ENCODE measurements at places on chromosomes 16 and 17.

- DNase-seq = no peak
These were observed 15.9 kb downstream of the POLR3K start for GRCh38 chr16:37511-37910.

GRCh38 chr17:32485261-32486110 is 1.3 kb upstream of the CDK5R1 start:
- DNase-seq = no peak

GRCh38 chr17:16247586-16247984 is 30.6 kb downstream of the PIGL start:
- DNase-seq = no peak

DNA sequence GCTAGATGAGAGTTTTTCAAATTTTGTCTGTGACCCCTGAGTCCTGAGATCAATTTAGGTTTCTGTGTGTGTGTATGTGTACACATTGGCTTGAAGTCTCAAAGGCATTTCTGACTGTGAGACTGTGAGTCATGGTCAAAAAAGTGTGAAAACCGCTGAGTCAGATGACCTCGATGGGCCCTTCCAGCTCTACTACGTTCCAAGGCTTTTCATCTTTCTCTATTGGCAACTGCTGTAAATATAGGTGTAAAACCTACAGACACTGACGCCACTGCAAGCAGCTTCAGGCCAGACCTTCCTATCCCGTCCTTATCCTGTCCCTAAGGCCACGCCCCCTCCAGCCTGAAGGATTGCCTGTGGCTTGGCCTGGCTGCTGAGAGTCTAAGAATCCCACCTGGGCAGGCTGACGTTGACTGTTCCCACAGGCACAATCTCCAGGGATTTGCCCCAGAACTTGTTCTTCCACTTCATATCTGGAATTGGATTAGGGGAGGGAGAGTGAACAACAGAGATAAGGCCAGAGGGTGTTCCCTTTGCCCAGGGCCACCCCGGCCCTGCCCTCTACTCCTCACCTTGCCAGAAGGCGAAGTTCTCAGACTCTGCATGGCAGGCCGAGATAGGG is 11.3 kb downstream of the OSBPL7 start:
- no peak for DNase-seq

DNA sequence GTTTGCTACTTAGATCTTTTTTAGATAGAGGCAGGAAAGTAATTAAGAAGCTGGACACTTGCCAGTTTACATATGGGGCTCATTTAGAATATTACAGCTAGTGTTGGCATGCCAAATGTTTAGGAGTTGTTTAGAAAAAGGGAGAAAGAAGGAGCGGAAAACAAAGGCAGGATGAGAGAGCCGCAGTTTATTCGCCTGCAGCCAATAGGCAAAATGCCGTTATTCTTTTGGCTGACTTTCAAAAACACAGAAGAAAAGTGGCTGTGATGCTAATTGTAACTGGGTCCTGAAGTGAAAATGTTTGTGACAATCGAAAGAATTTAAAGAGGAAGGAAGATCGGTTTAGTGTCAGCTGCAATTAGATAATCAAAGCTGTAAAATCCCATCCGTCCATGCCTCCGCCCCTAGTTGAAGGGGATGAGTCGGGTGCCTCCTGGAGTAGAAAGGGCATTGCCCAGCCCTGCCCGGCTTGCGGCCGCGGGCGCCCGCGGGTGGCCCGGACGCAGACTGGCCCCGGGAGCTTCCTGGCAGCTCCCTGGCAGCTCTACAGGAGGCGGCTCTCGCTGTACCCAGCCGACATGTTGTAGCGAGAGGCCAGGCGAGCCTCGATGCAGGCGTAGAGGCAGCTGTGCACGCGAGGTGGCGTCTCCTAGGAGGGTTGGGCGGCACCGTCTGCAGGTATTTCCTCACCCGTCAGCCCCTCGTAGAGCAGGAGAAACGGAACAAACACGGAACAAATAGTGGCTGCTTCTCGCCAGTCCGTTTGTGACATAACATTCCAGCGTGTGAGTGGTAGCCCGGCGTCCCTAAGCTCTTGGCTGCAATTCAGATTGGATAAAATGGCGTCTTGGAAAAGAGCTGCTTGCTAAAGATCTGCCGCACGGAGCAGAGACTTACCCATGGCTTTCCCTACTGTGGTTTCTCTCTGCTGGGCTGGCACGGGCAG is 82.2 kb downstream of the TNRC6C start:
- no peak for DNase-seq

GRCh38 chr17:57607553-57608120 is 137.5 kb downstream of the CCDC182 start:
- DNase-seq = no peak

GRCh38 chr16:57533431-57534336 is 2.7 kb downstream of the CCDC102A start:
- peak; percentile 87 for DNase-seq

DNA sequence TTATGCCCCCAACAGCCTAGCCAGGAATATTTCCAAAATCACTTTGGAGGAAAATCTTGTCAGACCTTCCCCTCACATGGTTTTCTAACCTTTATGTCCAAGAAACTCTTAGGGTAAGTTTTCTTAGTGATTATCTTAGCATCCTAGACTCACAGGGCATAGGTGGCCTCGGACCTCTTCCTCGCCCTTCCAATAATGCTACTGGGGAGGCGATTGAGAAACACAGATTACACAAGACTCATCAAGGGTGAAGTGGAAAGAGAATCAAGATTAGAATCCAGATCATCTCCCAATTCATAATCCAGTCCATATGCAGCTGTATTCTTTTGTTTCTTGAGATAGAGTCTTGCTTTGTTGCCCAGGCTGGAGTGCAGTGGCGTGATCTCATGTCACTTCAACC is 358.4 kb upstream of the CDH5 start:
- no peak for DNase-seq

GRCh38 chr17:7841396-7841914 is 7.4 kb downstream of the KDM6B start:
- no peak for DNase-seq

GRCh38 chr17:81436294-81436849 is 41.1 kb downstream of the BAHCC1 start:
- no peak for DNase-seq

DNA sequence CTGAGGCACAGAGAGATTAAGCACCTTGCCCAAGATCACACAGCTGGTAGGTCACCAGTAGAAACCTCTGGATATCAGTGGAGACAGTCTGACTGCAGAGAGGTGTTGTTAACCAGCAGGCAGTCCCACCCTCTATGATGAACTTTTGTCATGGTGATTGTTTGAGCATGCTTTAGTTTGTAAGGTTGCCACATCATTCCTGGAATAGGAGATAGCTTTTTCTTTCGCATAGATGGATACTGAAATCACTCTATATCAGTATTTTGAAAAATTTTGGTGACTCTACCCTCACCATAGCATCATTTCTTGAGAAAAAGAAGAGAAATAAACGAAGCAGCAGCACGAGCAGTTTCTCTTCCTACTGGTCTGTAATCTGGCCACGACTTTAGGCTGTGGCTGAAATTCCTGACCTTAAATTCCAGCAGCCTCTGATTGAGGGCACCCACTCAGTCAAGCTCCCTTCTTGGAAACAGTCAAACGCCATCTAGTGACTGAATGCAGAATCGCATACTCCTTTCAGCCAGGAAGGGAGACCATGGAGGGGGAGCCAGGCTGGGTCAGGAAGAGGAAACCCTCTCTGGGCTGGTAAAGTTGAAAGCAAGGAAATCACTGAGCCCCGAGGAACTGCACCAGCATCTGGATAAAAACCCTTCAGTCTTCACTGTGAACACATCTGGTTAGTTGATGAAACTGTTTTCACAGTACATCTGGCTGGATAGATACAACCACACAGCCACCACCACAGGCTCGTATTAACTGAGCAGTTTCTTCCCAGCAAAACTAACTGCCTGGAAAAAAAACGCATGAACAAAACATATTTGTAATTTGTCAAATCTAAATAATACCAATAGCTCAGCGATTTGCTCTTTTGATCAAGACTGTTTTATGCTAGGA is 108.5 kb upstream of the XYLT1 start:
- no peak for DNase-seq

- peak; percentile 64 for DNase-seq
These were observed 40.5 kb downstream of the DNAH9 start for GRCh38 chr17:11638700-11639265.

- DNase-seq = no peak
These were observed 21.0 kb upstream of the MTMR4 start for GRCh38 chr17:58535431-58535830.

DNA sequence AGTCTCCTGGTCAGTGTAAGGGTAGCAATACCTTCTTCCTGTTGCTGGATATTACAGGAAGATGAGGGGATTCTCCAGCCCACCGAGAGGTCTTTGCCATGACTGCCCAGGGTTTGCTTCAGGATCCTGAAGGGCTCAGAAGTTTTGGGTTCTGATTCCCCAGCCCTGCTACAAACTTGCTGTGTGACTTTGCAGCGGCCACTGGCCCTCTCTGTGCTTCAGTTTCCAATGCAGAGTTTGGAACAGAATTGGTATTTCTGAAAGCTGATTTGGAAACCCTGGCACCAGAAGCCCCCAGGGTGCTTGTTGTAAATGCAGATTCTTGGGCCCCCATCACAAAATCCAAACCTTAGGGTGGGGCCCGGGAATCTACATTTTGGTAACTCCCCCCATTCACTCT is 14.7 kb downstream of the KCNG4 start:
- no peak for DNase-seq

- DNase-seq = no peak
These were observed 201.6 kb downstream of the PRKCB start for GRCh38 chr16:24037335-24037734.

- no peak for DNase-seq
These were observed 12.5 kb downstream of the COTL1 start for GRCh38 chr16:84605339-84605848.

- no peak for DNase-seq
These were observed 193.4 kb upstream of the CDH11 start for GRCh38 chr16:65315081-65315780.

DNA sequence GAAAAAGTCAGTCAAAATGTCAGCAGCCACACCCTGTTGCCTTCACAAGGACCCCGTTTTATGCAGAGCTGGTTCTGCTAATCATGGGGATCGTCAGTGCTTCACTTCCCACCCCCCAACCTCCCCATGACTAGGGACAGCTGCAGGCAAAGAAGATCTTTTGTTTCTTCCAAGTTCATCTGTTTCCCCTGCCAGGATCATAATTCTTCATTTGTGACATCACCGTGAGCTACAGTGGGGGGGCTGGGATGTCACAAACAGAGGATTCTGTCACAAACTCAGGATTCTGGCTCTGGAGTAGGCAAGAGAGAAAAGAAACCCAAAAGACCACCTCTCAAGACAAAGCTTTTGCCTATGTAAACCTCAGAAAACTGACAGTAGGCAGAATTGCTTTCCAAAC is 24.7 kb downstream of the DNAJC7 start:
- DNase-seq = no peak

GRCh38 chr17:42702446-42702845 is 20.1 kb downstream of the CNTNAP1 start:
- DNase-seq = no peak

DNA sequence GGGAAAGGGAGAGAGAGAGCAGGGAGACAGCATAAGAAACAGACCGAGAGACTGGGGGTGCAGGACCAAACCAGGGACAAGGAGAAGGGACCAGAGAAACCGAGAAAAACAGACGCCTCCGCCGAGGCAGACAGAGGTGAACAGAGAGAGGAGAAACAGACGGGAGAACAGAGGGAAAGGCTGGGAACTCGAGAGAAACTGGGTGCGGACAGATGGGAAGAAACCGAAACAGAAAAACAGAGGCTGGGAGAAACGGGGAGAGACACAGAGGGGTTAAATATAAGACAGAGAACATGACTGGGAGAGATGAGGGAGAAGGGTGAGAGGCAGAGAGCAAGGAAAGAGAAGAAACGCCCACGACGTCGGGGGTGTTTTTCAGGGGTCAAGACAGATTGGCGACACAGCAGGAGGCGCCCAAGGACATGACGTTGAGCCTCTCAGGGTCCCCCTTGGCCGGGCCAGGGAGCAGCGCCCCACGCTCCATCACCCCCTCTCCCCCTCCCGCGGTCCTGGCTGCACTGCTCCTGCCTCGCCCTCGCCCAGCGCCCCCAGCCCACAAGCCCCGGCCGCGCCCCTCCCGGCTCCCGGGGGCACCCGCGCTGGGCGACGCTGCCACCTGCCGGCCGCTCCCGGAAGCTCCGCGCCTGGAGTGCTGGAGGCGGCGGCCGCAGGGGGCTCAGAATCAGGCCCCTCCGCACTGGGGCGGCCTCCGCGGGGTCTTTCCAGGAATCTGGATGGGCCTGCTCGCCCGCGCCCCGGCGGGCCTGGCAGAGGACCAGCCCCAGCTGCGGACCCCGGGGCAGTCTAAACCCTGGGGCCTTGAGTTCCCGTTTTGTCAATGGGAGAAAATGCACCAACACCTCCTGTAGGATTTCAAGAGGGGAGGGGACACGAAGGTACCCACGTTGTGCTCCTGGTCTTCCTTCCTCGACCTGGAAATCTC is 1.3 kb upstream of the TMEM92 start:
- no peak for DNase-seq

- DNase-seq = no peak
These were observed 125.3 kb downstream of the RBFOX3 start for GRCh38 chr17:79485419-79485985.

DNA sequence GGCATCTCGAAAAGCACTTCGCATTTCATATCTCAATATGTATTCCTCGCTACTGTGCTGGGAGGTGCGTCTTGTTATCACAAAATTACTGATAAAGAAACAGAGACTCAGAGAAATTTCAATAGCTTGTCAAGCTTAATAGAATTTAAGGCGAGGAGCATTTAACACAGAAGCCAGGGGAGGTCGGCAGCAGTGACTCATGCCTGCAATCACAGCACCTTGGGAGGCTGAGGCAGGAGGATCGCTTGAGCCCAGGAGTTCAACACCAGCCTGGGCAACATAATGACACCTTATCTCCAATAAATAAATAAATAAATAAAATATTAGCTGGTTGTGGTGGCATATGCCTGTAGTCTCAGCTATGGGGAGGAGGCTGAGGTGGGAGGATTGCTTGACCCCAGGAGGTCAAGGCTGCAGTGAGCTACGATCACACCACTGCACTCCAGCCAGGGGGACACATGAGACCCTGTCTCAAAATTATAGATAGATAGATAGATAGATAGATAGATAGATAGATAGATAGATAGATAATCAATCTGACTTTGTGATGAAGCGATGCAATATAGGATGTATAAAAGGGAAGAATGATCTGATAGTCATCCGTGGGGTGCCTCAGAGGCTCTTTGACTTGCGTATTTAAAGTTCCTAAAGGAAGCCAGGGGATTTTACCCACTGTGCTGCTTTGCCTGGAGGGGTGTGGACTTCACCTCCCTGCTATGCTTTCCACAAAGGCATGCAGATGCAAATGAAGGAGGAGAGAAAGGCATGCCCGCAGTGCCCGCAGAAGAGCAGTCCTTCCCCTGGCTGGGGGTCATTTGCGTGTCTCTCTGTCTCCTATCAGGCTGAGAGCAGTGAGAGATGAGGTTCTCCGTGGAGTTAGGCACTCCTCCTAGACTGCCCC is 15.9 kb upstream of the USP10 start:
- no peak for DNase-seq

DNA sequence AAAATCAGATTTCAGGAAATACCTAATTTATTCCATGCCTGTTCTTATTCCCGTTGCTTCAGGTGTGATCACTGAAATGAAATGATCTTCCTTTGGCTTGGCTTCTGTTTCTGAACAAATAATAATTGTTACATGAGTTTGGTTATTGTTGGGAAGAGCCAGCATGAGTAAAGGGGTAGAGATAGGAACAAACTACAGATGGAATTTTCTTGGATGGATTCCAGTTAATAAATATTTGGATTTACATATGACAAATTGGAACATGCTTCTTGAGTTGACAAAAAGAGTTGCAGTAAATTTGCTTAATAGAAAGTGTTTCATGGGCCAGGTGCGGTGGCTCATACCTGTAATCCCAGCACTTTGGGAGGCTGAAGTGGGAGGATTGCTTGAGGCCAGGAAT is 28.2 kb downstream of the TAC4 start:
- DNase-seq = no peak

Measured in vagina (tissue), 2 donors.